ENCODE measurements at places on chromosomes 3 and 15. TPM values are rescaled to one million over a fixed set of nuclear protein-coding genes. Genes with fewer than 3 reads are reported as not detected.

Gene THAP10
- total RNA-seq: 5.1 TPM

Gene PTPRG
- total RNA-seq: 31.7 TPM

Gene RFTN1
- 54.9 TPM for total RNA-seq

Gene FOXB1
- total RNA-seq: not detected

DNA sequence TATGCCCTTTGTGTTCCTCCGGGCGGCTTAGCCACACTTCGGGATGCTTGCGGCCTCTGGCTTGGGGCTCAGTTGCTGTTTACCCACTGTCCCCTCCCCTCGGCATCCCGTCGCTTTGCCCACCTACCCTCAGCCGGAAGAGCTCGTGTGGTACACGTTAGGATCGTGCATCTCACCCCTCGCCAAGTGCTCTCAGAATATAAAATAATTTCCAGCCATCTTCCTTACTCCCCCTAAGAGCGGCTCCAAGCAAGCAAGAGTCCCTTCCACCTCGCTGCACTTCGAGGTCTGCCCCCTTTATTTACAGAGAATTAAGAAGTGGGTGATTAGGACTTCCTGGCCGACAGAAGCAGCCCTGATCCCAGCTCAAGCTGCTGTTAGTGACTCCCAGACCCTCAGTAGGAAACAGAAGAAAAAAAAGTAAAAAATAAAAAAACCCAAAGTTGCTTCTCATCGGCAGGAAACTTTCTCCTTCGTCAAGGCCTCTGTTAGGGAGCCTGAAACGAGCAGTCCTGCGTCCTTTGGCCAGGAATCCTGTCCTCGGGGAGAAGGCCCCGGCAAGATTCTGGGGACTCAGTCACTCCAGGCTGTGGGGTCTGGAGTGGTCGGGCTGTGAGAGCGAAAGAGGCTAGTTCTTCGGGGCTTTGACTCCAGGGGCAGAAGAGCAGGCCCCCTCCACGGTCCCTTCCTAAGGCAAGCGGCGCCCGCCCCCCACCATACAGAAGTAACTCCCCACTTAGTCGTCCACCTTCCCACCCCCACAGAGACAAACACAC is 3.0 kb downstream of the MEIS2 start:
- DNase-seq: no peak

DNA sequence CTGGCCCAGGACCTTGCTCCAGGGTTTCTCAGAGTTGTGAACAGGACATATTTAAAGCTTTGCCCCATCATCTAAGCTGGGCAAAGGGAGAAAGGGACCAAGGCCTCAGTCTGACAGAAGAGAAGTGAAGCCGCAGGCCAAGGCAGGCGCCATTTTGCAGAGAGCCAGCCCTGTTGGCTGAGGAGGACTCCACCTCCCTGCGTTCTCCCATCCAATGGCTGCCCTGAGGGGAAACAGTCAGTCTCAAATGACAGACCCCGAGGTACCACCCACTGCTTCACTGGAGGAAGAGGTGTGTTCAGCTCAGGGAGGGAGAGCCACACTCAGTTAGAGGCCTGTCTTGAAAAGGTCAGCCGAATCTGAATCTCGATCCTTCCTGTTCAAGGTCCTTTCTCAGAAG is 86.1 kb downstream of the ADAMTS17 start:
- no peak for DNase-seq

- DNase-seq: no peak
These were observed 104.3 kb downstream of the PPM1L start for GRCh38 chr3:160860346-160860745.

- no peak for DNase-seq
These were observed 317.3 kb downstream of the FGF12 start for GRCh38 chr3:192409838-192410683.

DNA sequence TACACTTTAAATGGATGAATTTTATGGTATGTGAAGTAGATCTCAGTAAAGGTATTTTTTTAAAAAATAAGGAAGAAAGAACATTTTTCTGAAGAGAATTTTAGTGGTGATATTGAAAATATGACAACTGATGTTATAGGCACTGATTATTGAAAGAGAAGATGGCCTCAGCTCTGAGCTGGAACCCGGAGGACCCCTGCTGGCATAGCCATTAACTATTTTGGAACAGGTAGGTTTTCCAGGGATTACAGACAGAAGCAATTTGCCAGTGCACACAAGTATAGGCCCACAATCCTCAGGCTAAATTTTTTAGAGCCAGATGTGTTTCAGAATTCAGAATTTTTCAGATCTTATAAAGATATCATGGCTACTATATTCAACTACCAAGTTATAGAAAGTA is 315.9 kb upstream of the GPR149 start:
- no peak for DNase-seq
